ENCODE measurements at places on chromosomes 3 and 15.

- no peak for DNase-seq
These were observed 46.6 kb downstream of the KLF13 start for GRCh38 chr15:31373096-31373865.

GRCh38 chr3:57091521-57092273 is 31.2 kb downstream of the SPATA12 start:
- no peak for DNase-seq

DNA sequence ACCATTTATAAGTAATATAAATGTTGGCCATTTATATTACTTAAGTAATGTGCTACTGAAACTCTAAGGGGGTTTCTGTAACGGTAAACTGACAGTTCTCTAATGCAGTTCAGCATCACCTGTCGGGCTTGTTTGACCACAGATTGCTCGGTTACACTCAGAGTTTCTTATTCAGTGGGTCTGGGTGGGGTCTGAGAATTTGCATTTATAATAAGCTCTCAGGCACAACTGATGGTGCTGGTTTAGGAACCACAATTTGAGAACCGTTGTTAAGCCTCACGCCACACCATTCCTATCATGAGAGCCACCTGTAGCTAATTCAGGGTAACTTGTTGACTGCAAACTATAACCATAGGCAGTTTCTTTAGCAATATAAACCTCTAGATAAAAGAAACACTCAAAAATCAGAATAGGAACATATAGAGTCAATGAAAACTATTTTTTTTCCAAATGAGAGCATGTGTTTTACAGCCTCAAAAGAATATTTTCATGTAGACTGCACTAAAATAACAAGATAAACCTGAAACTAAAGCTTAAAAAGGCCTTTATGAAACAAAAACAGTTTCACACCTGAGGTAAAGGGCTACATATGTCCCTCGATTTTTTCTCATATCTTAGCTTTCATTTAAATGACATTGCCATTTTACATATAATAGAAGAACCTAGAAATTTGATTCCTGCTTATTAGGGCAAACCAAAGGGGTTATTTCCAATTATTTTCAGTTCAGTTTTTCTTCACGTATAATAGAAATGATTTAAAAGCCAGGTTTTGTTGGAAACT is 604.8 kb downstream of the UNC13C start:
- no peak for DNase-seq

- no peak for DNase-seq
These were observed 20.9 kb downstream of the SMAD6 start for GRCh38 chr15:66722757-66723540.

GRCh38 chr3:106067711-106068110 is 198.9 kb upstream of the CBLB start:
- no peak for DNase-seq

DNA sequence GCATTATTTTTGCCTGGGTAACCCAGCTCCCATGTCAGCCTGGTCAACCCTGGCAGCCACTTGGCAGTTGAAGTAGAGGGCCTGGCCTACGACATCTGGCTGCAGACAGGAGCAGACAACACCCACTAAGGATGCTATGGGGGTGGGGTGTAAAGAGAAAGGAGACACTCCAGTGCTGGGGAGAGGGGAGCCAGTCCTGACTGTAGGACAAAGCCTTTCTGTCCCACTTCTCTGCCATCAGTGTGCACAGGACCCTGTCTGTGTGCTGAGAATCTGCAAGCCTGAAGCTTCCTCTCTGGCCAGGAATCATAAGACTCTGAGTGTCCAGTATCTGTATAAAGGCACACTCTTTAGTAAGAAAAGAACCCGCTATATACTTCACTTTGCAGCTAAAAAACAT is 96.3 kb upstream of the CHRM5 start:
- no peak for DNase-seq

DNA sequence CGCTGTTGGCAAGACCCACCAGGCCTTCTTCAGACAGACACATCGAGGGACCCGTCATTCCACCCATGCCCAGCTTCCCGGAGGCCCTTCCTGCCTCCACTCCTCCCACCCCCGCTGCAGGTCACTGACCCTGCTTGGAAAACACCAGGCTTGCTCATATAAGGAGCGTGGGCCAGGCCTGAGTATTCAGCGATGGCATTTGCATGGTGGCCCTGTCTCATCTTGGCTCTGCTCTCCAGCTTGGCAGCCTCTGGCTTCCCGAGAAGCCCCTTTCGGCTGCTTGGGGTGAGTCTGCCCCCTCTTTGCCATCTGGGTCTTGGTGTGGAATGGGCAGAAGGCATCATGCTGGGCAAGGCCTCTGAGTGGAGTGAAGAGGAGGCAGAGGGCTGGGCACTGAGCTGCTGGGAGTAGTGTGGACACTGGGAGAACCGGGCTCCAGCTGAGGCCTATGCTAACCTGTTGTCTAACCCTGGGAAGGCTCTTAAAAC is at the start of gene ITIH3:
ITIH3 (plus strand) TSS at position 185 of the 488 bp plus-strand sequence; CDS start at position 193, 8 bp downstream.
- no peak for DNase-seq

- no peak for DNase-seq
These were observed 2.6 kb upstream of the FLNB start for GRCh38 chr3:58005669-58006068.

DNA sequence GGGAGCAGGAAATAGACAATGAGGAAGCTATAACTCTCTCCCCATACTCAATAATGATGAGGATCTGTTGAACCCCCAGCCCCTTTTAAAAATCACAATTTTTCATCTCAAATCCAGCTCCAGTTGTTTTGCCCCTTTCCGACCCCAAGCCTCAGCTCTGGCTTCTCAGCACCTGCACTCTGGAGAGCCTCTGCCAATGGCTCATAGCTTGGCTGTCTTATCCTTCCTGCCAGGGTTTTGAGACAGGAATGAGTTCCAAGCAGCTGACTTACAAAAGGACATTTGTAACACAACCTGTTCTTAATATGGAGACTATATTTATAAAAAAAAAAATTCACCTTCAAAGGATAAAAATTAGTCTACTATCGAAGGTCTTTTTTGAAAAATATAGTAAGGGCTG is 105.9 kb upstream of the NEDD4 start:
- DNase-seq: no peak

- no peak for DNase-seq
These were observed 8.1 kb downstream of the ABTB1 start for GRCh38 chr3:127680798-127681221.

- no peak for DNase-seq
These were observed 592.2 kb upstream of the TBL1XR1 start for GRCh38 chr3:177789500-177789899.

- DNase-seq: no peak
These were observed 41.2 kb downstream of the CCDC12 start for GRCh38 chr3:46935168-46935858.

DNA sequence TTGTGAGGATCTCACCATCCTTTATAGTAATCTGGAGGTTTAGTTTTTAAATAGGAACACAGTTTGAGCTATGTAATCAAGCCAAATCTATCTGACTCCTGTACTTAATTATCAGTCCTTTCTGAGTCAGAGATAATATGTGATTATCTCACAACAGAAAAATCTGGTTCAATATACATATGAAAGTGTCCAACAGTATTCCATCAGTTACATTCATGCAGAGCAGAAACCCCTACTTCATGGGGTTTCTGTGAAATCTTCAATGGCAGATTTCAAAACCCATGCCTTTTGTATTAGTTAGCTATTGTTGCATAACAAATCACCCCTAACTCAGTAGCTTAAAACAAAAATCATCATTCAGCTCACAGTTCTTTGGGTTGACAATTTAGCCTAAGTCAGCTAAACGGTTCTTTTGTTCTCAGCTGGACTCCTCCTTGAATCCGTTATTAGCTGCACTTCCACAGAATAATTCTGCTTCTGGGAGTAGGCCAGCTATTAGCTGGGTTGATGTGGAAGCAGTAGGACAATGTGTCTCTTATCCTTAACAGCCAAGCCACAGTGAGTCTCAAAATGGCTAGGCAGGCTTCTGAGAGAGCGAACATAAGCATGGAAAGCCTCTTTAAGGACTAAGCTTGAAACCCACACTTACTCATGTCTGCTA is 42.9 kb upstream of the ARPP21 start:
- no peak for DNase-seq

Measured in stimulated activated CD4-positive, alpha-beta T cell treated with anti-CD3 and anti-CD28 coated beads, Interleukin-2, amount 100 ng/mL, for 24 hours (primary cell).